ENCODE measurements at places on chromosomes 5 and 9.

DNA sequence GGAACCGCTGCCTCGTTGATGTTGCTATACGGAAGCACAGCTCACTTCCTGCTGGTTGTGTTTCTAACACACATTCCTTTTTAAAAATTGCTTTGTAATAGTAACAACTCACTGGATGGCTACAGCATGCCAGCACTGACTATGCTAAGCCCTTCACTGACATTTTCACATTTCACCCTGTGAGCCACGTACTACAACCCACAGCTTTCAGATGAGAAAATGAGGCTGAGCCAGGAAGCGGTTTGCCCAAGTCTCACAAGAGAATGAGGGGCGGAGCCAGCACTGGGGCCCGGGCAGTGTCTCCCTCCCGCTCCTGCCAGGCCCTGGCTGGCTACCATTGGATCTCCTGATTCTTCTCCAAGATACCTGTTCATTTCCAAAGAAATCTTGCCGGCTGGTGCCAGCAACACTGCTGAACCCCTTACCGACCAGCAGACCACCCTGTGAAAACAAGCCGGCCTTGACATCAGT, 38.3 kb downstream of the FAM78A start:
- DNase-seq, result peak; percentile 60

- DNase-seq, result no peak
Observed at GRCh38 chr5:167143716-167144115, 1147.7 kb upstream of the WWC1 start.

DNA sequence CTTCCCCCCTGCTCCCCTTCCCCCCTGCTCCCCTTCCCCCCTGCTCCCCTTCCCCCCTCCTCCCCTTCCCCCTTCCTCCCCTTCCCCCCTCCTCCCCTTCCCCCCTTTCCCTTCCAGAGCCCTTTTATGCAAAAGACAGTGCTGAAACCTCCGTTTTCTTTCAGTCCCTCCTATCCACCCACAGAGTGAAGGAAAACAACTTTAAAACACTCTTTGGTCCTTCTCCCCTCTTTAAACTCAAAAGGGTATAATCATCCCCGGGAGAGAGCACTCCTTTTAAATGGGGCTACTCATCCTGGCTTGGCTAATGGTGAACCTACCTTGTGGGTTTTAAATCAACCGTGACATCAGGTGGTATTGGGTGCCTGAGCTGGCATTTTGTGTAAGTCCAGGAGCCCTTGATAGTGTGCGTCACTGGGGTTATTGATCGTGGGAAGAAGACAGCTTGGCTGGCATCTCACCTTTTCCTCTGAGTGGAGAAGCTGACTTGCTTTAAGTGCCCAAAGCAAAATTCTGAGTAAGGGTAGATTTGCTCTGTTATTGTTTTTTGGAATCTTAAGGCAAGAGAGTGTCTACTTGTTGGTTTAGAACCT, 2.7 kb downstream of the LARP1 start:
- DNase-seq, result peak; percentile 86

DNA sequence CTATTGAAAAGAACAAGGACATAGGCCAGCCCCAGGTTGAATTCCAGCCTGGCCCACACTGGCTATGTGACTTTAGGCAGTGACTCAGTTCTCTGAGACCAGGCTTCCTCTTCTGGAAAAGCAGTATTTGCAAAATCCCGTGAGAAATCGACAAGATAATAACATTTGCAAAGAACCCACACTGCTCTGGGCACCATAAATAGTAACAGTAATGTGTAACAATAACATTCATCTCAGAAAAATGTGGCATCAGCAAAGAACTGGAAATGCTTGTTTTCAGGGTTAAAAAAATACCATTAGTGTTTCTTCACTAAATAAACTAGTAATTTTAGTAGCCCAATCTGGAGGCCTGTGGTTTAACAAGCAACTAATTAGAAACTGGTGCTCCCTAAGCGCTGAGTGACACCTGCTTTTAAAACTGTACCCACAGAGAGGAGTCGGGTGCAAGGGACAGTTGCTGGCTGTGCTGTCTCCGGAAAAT, 148.4 kb downstream of the TTLL11 start:
- peak; percentile 85 for DNase-seq

- no peak for DNase-seq
Observed at GRCh38 chr9:136353757-136354488, 9.6 kb downstream of the DNLZ start.

Measured in epithelial cell of esophagus (primary cell).